ENCODE measurements at places on chromosomes 2 and 18.

- DNase-seq: no peak
Observed at GRCh38 chr18:36333414-36333813, 35.9 kb downstream of the FHOD3 start.

DNA sequence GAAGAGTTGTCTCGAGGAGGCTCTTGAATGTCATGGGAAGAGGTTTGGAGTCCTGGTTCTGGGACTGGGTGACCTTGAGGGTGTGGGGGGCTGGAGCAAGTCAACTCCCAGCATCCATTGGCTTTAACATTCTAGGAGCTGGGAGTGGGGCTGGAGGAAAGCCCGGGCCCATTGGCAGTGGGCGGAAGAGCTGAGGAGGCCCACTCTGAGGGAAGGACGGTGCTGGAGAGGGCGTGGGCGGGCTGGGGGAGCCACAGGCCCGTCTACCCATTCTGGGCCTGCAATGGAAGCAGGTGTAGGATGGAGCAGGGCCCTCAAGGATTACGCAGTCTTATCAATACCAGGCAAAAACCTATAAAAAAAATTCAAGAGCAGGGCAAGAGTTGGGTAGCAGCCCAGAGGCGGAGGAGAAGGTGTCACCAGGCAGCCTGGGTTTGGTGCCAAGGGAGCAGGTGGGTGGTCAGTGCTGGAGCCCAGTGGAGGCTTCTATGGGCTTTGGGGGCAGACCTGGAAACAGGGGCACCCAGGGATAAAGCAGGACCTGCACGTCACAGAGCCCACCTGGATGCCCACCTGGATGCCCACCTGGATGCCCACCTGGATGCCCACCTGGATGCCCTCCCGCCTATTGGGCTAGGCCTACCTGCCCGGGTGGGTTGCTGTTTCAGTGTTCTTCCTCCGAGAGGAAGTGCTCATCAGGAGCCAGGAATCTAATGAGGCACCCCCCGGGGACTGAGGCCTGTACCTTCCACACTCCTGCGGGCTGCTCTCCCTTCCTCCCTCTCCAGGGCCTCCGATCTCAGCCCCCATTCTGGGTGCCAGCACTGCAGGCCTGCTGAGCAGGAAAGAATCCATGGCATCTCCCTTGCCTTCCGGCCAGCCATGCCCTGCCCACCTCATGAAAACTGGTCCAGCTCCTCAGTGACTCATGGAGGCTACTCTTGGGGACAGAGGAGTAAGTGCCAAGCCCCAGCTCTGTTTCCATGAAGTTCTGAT lies 71.3 kb downstream of the CTIF start:
- no peak for DNase-seq

DNA sequence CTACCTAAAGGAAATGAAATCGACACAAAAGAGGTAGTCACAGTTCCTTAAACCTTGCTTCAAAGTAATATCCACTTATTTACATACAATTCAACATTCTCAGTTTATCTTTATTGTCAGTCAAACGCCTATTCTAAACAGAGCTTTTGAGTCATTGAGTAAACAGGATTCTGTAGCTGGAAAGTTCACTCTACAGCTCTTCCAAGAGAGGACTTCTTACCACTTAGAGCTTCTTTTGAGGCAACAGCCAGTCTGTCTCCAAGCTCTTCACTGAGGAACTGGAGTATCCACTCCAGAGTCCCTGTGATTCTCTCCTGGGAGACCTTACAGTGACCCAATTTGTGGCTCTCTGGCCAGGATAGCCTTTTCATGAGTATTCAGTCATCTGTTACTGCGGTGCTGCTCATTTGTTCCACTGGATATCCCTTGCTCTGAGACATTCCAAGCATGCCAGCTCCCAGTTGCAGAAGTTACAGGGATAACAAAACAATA lies 210.9 kb upstream of the OSR1 start:
- DNase-seq: no peak

DNA sequence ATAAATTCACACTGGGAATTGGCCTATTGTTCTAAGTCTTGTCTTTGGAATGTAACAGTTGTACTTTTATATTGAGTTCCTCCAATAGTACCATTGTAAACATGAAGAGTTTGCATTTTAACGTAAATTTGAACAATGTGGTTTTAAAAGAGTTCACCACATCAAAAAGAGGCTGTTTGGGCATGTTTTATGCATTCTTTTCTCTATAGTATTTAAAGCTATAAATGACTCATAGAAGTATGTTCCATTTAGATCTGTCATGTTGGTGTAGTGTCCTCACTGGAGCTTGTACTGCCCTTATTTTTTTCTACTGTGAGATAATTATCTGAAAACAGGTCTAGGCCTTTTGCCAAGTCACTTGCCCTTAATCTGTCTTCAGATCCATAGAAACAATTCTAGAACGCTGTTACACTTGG lies 141.9 kb downstream of the RHBDD1 start:
- DNase-seq: no peak

DNA sequence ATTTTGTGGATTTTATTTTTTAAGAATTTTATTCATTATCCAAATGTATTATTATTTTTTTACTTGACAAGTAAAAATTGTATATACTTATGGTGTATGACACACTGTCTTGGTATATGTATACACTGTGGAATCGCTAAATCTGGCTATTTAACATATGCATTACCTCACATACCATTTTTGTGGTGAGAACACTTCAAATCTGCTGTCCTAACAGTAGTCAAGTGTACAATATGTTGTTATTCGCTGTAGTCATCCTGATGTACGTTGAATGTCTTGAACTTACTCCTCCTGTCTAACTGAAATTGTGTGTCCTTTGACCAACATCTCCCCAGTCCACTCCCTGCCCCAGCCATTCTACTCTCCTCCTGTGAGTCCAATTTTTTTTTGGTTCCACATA lies 153.2 kb upstream of the PTPRM start:
- DNase-seq: no peak
